ENCODE measurements at places on chromosomes 4 and X.

- no peak for DNase-seq
These were observed 94.5 kb upstream of the DHRSX start for GRCh38 chrX:2595258-2595657.

- no peak for DNase-seq
These were observed 117.0 kb downstream of the SPOCK3 start for GRCh38 chr4:167117273-167117672.

DNA sequence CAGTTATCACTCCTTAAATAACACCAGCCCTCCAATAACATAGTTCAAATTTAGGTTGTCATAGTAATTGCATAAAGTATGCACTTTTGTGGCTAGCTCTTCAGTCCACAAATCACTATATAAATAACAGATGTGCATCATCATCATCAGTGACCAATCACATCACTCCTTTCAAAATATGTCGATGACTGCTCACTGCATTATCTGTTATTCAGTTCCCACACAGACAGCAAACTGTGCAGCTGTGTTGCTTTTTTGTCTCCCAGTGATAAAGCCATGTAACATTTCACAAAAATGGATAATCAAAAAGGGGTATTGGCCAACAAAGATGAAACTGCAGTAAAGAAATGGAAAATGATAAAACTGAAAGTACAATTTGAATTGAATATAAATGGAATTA, 205.4 kb downstream of the DCLK2 start:
- DNase-seq, result no peak

DNA sequence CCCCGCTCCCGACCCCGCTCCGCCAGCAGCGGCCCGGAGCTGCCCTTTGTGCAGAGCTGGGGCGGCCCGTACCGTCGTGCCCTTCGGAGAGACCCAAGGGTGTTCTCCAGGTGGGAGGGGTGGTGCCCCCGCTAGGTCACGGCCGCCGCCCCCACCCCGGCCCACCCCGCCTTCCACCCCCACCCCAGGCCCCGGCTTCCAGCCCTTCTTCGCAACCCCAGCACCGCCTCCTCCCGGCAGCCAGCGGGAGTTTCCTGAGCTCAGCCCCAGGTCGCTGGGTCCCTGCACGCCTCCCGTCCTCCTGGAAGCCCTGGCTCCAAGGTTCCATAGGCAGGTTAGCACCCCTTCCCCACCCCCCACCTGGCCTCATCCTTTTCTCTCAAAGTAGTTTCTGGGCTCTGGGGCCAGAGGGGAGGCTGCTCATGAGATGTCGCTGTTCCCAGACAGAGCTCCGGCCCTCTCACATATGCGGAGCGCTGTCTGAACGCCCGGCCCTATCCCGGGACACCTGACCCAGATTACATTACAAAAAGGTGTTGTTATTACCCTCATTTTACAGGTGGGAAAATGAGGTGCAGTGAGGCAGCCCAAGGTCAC, 25.2 kb upstream of the FGFR3 start:
- peak; percentile 33 for DNase-seq

DNA sequence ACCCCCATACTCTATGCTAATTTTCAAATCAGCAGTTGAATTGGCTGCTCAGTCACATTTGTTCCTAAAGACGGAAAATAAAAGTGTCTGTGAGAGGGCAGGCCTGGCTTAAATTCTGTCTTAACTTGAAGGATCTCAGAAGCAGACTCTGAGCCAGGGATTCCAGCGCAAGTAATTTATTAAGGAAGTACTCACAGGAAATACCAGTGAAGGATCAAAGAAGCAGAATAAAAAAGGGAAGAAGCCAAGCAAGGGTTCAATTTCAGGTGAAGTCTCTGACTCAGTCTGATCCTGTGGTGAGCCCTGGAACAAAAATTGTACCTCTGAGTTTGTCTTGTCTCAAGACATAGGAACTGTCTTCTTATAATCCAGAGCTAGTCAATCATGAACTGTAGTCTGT, 52.2 kb downstream of the IL1RAPL1 start:
- DNase-seq, result no peak

DNA sequence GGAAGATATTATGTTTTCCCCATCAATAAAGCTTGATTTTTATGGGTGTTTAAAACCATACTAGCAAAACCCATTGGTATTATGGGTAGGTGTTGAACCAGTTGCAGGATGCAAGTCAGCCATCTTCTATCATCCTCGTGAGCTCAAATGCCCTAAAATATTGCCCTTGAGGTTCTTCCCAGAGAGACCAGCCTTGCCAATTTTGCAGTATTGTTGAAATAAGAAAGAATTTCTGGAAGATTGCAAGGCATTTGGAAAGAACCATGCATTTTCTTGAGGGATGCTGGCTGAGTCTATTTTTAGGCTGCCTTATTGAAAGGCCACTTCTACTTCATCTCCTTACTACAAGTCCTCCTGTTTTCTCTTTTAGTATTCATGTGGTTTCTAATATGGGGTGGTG, 60.9 kb upstream of the SOD3 start:
- DNase-seq, result no peak

GRCh38 chr4:139704915-139705485, 39.4 kb downstream of the MGST2 start:
- DNase-seq, result no peak

- no peak for DNase-seq
These were observed 19.2 kb downstream of the NALF2 start for GRCh38 chrX:69523314-69523713.
